ENCODE measurements at places on chromosomes 11 and 22.

DNA sequence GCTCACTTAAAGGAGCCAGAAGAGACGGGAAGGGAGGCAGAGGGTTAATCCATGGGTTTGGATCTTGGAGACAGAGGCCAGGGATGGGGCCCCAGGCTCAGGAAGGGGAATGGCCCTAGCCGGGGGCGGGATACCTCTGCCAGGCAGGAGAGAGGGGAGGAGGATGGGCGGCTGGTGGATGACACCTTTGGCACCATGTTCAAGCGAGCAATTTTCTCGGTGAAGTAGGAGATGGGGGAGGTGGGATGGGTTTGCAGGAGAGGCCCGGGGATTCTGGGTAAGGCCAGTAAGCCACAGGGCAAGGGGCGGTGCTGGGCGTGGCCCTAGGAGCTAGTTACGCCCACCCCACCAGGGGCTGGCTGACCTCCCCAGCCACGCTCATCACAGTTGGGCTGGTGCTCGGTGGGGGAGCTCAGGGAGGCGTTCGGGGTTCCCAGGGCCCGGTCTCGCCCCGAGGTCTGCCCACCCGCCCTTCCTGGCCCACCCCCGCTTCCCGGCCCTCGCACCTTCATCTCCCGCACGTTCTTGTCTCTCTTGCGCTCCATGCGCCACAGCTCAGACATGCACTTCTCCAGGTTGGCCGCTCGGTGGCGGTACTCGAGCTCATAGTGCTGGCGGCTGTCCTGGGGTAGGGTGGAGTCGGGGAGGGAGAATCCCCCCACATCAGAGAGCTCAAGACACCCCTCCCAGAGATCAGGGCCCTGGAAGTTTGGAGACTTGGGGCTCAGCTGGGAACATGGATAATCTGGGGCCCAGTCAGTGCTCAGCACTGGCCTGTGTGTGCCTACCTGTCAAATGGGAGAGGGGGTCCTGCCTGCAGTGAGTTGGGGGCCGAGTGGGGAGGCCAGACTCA is 12.7 kb downstream of the BAIAP2L2 start:
- no peak for DNase-seq

DNA sequence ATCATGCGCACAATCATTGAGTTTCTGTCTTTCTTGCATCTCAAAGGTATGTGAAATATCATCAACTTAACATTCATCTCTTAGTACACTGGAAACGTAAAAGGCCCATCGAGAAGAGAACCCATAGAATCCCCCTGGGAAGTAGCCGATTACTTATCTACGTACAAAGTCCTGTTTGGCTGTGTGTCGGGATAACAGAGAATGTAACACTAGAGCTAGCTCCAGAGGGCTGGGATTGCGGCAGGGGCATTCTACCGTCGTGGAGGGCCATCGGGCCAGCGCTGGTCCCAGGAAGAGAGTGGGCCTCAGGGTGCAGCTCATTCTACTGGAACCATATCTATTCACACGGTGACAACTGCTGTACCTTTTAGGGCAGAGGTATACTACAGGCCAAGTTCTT is 4.5 kb downstream of the GAL start:
- DNase-seq, result no peak

DNA sequence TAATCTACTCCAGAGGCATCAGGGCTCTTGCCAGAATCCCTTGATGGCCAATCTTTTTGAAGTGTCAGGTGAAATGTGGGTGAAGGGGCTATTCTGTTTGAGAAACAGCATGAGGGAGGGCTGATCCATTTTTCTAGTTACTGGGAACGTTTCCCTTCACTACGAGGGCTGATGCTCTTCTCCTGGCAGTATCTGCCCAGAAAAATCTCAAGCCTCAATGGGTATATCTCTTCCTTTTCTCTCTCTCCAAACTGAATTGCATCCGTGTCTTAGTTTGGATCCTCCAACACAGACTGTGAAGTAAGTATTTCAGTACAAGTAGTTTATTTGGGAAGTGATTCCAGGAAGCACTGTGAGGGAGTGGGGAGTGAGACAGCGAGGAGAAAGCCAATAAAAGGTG is 113.0 kb upstream of the NAV2 start:
- DNase-seq, result no peak

DNA sequence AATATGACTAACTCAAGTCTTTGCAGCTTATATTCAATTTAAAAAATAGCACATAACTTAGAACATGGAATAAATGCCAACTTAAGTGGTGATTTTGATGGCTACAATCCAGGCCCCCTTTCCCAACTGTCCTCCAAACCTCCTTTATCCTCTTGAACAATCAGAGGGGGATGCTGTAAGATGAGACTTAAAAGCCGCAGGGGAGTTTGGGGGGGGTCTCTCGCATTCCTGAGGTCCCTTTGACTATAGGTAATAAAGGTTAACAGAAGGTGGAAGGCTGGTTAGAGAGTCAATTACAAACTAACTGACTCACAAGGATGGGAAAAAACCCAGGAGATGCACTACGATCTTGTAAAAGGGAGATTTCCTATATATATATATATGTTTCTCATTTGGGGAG is 101.8 kb downstream of the KIRREL3 start:
- no peak for DNase-seq

- no peak for DNase-seq
These were observed 9.1 kb downstream of the NRXN2 start for GRCh38 chr11:64713781-64714363.

DNA sequence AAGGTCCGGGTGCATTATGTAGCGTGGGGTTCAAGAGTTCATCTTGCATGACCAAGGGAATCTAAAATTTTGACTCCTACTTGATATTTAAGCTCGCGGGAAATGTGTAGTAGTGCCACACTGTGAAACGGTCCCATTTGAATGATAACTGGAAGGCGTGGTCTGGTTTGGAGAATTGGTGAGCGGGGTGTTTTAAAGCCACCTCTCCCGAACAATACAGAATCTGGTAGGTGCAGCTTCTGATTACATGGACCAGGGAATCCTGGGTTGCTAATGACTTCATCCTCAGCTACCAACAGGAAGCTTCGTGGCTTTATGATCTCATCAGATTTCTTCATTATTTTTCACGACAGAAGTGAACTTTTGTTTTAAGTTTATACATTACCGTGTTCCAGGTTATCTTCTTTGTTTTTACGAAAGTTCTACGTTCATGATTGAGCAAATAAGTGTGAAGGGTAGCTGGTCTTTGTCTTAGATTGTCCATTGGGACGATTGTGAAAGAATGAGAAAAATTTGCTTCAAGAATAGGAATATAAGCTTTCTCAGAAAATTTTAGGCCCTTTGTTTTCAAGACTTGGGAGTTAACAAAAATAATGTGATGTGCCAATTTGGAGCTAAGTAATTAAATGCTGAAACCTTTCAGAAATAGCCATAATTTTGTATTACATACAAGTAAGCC is 1.7 kb downstream of the QSER1 start:
- DNase-seq, result peak; percentile 79

DNA sequence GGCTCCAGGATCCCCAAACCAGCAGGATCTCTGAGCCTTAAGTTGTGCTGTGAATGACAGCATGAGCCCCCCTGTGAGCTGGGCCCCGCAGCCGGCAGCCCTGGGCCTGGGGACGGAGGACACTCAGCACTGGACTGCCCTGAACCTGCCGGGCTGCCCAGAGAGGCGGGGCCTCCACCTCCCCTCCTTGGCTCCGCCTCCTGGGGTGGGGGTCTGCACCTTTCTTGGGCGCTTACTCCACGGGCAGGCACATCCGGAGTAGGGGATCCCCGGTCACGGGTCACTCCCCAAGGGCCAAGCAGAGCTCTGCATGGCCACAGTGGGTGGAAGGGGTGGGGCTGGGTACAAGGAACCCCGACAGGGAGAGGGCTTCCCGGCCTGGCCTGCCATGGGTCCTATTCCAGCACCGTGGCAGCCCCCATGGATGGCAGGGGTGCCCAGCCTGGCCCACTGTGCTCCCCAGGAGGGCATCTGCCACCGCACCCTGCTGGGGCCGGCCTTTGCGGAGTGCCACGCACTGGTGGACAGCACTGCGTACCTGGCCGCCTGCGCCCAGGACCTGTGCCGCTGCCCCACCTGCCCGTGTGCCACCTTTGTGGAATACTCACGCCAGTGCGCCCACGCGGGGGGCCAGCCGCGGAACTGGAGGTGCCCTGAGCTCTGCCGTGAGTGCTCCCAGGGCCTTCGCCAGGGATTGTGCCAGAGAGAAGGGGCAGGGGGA is 5.4 kb downstream of the MUC5B start:
- DNase-seq, result no peak

DNA sequence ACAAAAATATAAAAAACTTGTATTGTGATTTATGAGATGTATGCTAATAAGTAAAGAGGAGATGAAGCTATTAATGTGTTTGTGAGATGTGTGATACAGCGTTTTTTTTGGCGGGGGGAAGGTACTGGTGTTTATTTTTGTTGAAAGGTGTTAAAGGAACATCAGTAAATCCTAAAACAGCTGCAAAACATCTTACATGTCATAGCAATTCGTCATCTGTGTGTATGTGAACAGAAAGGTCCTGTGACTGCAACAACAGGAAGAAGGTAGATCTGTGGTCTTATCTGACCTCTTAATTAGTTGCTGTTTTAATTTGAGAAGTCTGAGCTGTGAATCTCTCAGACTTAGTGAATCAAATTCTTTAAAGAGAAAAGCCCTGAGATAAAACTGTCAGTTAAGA is 1041.1 kb downstream of the JRKL start:
- no peak for DNase-seq

DNA sequence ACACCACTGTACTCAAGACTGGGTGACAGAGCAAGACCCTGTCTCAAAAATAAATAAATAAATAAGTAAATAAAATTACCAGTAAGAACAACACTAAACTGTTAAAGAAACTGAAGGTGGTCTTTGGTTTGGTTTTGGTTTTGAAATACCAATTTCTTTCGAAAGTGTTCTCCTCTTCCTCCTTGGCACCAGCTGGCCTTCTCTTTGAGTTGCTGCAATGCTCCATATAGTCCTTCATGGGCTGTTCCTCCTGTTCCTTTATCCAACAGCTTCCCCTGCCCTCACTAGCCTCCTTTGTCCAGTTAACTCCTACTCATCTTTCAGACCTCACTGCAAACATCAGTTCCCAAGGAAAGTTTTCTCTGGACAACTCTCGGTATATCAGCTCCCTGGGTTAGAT is 5.0 kb upstream of the UVRAG start:
- DNase-seq, result no peak

DNA sequence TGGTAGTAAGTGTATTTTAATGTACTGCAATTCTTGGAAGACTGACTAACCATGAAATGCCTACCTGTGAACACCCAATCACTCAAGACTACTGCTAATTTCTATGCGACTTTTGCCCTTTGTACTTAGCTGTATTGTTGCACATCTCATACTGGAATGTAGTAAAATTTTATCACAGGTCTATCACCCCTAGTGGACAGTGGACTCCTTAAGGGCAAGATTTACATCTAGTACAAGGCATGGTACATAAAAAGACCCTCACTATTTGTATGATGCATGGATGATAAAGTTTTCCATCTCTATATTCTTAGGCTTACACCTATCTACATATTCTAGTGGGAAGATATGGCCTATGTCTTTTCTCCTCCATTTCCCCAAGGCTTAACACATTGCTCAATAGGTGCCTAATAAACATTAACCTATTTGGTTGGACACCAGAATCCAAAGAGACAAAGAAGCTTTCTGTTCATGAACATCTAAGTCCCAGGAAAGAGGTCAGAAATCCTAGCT is 26.1 kb downstream of the SERGEF start:
- no peak for DNase-seq

- no peak for DNase-seq
These were observed 72.6 kb upstream of the PARVG start for GRCh38 chr22:44108076-44108475.

GRCh38 chr22:30167296-30167695 is 79.3 kb downstream of the LIF start:
- DNase-seq, result no peak

DNA sequence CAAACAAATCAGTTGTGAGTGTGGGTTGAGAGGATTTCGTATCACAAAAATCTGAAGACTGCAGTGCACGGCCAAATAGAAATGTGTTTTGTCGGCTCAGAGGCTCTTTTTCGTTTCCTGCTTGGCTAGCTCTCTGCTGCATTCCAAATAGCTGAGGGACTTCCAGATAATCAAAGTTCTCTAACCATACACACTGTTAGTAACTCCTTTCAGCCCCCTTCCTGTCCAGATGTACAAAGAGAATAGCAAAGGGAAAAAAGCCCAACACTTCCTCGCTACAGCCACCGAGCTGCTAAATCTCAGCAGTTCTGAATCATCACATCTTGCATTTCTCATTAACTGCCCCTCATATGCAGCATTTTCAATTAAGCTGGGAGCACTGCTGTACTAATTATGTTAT is 203.1 kb downstream of the TENM4 start:
- DNase-seq, result no peak

DNA sequence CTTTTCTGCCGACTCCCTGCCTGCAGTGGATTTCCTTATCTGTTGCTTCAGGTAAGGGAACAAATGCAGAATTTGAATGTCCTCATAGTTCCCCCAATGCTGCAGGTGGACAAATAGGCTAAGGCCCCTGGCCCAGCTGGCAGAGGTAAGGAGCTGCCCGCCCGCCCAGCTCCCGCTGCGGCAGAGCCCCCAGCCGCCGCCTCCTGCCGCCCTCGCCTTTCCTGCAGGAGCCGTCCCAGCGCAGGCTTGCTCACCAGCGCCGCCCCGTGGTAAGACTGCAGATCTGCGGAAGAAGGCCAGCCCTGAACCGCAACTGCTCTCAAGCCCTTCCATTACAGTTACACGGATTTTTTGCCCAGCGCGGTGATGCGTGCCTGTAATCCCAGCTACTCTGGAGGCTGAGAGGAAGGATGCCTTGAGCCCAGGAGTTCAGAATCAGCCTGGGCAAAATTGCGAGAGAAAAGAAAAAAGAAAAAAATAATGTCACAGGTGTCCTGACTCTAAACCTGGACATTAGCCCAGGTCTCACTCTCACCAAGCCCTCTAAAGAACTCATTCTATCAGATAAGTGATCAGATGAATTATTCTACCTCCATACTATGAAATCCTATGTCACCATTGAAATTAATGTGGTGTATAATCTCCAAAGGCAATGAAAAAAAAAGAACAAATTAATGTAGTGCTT is 51.2 kb upstream of the EMID1 start:
- DNase-seq, result peak; percentile 64

- no peak for DNase-seq
These were observed 449.3 kb downstream of the OPCML start for GRCh38 chr11:133082841-133083488.

- no peak for DNase-seq
These were observed 31.2 kb downstream of the RRP8 start for GRCh38 chr11:6572215-6572614.
